ENCODE measurements at places on chromosomes 12 and 14. TPM values are rescaled to one million over a fixed set of nuclear protein-coding genes. Genes with fewer than 3 reads are reported as not detected.
A peak's percentile ranks its signal among the peaks of the same experiment; 100 is the strongest.

The NUDT14 gene
- polyA plus RNA-seq = 59.1 TPM

The SLC15A5 gene
- polyA plus RNA-seq = not detected

The CCDC38 gene
- polyA plus RNA-seq = not detected

The VDR gene
- polyA plus RNA-seq = 19.1 TPM

GRCh38 chr12:24038211-24038997 is 88.9 kb upstream of the SOX5 start:
- H3K4me3 ChIP-seq = no peak overlapping the region
- no peaks in the 10 kb centered on the region for H3K4me1 ChIP-seq
- no peak overlapping the region for H3K27ac ChIP-seq
- no peak for DNase-seq
- H3K27me3 ChIP-seq = no peaks in the 10 kb centered on the region
- H3K36me3 ChIP-seq = no peaks in the 10 kb centered on the region

DNA sequence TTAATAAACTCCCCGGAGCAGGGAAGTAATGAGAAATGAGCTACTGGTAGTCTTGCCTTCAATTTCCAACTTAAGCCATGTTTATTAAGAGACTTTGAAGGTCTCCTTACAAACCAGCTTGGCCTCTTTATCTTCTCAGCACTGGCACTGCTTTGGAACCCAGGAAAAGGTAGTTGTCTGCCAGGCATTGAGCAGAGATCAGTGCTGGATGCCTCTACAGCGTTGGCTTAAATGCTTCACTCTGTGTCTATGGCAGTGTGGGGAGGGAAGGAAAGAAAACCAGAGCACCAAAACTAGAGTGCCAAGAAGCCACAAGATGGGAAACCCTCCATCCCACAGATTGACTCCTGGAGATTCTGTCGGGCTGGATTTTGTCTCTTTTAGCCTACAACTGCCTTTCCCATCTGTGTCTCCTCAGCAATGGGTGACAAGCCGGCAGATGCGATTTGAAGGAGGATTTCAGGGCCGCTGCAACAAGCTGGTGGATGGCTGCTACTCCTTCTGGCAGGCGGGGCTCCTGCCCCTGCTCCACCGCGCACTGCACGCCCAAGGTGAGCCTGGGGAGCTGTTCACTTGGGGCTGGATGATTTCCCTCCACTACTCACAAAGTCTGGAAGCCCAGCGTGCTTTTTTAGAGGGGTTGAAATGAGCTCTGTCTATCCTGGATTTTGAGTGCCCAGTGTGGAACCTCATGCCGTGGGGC is 57.3 kb downstream of the FNTB start:
- H3K27me3 ChIP-seq = no peaks in the 10 kb centered on the region
- H3K4me3 ChIP-seq = no peak overlapping the region
- no peak overlapping the region for H3K27ac ChIP-seq
- no peak for DNase-seq

DNA sequence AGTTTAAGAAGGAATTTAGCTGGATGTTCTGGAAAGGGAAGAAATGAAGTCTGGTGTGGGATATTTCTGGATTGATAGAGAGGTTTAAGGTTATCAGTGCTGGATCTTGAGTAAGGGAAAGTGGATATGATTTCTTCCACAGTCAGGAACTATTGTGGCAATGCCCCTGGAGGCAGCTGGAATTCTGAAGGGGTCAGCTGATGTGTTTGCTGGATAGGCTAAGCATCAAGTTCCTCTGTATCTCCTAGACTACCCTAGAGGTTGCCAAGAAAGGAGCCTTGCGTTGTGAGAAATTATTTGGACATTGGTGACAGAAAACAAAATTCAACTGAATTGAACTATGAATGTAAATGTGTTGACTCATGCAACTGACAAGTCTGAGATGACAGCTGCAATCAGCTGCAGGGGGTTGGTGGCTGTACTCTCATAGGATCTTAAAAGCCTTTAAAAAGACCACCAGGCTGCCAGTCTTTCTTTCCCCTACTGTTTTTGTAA is 244.4 kb downstream of the ATXN7L3B start:
- no peaks in the 10 kb centered on the region for H3K27me3 ChIP-seq
- H3K4me1 ChIP-seq = no peaks in the 10 kb centered on the region
- no peaks in the 10 kb centered on the region for H3K36me3 ChIP-seq
- no peak for DNase-seq

DNA sequence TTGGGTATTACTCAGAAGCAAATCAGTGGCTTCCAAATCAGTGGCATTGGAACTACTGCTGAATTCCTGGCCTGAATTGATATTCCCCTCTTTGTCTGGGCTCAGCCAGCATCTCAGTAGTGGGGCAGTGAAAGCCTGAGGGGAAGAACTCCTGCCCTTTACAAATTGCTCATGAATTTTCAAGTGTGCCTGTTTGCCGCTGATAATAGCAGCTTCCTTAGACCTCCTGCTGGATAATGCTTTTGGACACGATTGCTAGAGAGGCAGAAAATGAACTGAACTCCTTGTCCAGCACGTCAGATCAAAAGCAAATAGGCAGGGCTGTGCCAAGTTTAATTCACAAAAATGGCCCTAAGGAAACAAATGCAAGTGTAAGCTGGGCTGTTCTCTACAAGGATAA is 91.3 kb upstream of the GZMB start:
- no peak overlapping the region for H3K27ac ChIP-seq
- H3K27me3 ChIP-seq = no peaks in the 10 kb centered on the region
- no peak for DNase-seq
- H3K36me3 ChIP-seq = no peaks in the 10 kb centered on the region
- H3K4me1 ChIP-seq = no peaks in the 10 kb centered on the region

GRCh38 chr12:124568431-124569374 is 1.3 kb upstream of the NCOR2 start:
- no peaks in the 10 kb centered on the region for H3K27me3 ChIP-seq
- peak overlapping the region; percentile 74 for H3K27ac ChIP-seq
- no peaks in the 10 kb centered on the region for H3K36me3 ChIP-seq
- no peak overlapping the region for H3K4me3 ChIP-seq
- peak; percentile 62 for DNase-seq
- H3K4me1 ChIP-seq = no peaks in the 10 kb centered on the region

- no peaks in the 10 kb centered on the region for H3K36me3 ChIP-seq
- H3K4me3 ChIP-seq = no peak overlapping the region
- no peak overlapping the region for H3K27ac ChIP-seq
- no peaks in the 10 kb centered on the region for H3K27me3 ChIP-seq
- peaks cover 2% of the 10 kb centered on the region for H3K4me1 ChIP-seq
Measured at GRCh38 chr14:38868399-38869290, 234.4 kb downstream of the SEC23A start.

DNA sequence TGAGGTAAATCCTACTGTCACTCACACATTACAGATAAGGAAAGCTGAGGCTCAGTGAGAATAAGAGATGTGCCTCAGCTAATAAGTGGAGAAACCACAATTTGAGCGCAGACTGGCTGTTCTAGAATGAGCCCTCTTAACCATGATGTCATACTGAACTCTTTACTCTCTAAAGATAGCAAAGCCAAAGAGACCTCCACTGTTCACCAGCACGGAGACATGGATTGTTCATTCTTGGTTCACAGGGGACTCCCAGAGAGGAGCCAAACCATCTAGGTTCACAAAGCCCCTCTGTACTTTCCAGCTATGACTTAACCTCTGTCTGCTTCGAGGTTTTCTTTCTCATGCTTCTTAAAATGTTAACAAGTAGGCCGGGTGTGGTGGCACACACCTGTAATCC is 32.7 kb upstream of the YARS2 start:
- H3K27ac ChIP-seq = no peak overlapping the region
- H3K4me1 ChIP-seq = no peaks in the 10 kb centered on the region
- H3K27me3 ChIP-seq = no peaks in the 10 kb centered on the region
- no peak overlapping the region for H3K4me3 ChIP-seq
- no peaks in the 10 kb centered on the region for H3K36me3 ChIP-seq

DNA sequence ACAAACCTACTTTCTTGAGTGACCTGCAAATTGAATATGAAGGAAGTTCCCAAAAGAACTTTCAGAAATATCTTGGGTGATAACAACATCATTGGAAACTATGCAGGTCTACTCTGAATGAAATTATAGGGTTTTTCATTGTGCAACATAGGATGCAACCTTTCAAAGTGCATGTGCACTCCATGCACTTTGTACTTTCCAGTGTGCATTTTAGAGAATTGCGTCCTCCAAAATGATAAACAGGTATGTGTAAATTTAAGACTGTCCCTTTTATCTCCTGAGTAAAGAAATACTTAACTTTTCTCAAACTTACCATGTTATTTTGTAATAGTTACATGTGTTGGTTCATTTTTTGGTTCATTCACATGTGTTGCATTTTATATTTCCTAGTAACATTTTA is 13.2 kb downstream of the SRSF5 start:
- H3K36me3 ChIP-seq = peaks cover 50% of the 10 kb centered on the region
- H3K4me3 ChIP-seq = no peak overlapping the region
- DNase-seq = no peak
- peaks cover 4% of the 10 kb centered on the region for H3K4me1 ChIP-seq
- H3K27ac ChIP-seq = no peak overlapping the region

DNA sequence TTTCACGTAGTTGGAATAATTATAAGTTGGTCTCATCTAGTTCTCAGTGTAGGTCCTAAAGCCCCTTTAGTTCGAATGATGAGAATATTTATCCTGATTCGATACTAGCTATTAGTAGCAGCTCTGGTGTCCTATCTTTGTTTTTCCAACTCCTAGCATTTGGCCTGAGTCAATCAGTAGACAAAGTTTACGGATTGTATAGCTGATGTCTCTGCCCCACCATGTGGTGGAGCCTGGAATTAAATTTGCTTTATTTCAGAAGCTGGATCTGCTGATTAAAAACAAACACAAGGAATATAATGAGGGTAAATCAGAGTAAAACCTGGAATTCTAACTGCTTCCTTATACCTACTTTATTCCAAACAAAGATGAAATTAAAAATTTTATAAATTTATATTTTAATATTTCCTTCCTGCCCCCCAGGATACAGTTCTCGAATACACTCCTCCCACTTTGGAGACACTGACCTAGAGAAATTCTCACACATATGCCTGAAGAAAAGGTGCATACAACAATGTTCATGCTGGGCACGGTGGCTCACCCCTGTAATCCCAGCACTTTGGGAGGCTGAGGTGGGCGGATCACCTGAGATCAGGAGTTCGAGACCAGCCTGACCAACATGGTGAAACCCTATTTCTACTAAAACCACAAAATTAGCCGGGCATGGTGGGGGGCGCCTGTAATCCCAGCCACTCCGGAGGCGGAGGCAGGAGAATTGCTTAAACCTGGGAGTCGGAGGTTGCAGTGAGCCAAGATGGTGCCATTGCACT is 7.6 kb upstream of the BRMS1L start:
- H3K27ac ChIP-seq = no peak overlapping the region
- no peak overlapping the region for H3K4me3 ChIP-seq
- H3K36me3 ChIP-seq = no peaks in the 10 kb centered on the region
- H3K27me3 ChIP-seq = no peaks in the 10 kb centered on the region
- no peaks in the 10 kb centered on the region for H3K4me1 ChIP-seq

DNA sequence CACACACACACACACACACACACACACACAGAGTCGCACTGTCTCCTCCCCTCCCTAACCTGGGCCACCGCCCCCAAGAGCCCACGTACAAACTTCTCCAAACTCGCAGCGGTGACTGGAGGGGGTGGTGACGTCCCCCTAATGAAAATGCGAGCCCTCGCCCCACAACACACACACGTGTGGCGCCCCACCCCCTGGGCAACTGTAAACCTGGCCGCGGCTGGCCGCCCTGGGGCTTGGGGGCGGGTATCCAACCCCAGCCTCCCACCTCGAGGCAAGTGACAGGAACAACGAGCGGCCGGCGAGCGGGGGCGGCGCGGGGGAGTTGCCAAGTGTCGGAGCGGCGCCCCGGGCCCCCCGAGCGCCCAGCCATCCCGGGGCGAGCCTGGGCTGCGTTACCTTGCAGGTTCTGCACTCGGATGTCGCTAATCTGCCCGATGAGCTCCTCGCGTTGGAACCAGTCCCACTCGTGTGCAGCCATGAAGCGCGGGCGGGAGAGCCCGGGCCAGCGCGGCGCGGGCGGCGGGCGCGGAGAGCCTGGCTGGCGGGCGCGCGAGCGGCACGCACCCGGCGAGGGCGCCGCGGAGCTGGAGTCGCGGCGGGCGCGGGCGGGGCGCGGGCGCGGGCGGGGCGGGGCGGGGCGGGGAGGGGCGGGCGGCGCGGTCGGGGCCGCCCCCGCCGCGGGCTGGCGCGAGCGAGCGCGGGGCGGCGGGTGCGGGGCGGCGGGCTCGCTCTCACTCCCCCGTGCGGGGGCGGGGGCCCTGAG is at the start of gene CLMN:
CLMN (minus strand) TSS at position 597 of the 766 bp plus-strand sequence; CDS start at position 481, 116 bp downstream.
- no peaks in the 10 kb centered on the region for H3K27me3 ChIP-seq
- DNase-seq = peak; percentile 84
- H3K4me3 ChIP-seq = peak within 1 kb of the TSS; percentile 65
- H3K27ac ChIP-seq = peak within 1 kb of the TSS; percentile 90

DNA sequence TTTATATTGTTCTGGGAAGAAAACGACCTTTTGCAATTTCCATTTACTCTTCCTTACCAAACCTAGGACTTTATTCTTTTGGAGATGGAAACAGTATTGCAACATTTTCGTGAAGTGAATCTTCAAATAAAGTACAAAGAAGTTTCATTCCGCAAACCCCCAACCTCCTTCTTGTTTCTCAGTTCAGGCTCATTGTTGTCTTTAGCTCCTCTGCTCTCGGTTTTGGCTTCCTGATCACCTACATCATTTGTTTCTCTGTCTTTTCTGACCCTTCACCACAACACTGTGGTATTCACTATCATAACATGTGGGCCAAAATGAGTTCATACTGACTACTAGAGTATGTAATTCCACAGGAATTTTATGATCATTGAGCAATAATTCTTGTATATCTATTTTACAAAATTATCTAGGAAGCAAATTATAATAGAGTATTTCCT is 266.8 kb downstream of the ADAMTS20 start:
- no peak overlapping the region for H3K27ac ChIP-seq
- no peaks in the 10 kb centered on the region for H3K36me3 ChIP-seq
- H3K4me1 ChIP-seq = peaks cover 4% of the 10 kb centered on the region
- H3K4me3 ChIP-seq = no peak overlapping the region
- no peaks in the 10 kb centered on the region for H3K27me3 ChIP-seq

GRCh38 chr12:68477261-68477772 is 133.4 kb upstream of the RAP1B start:
- H3K36me3 ChIP-seq = no peaks in the 10 kb centered on the region
- no peak overlapping the region for H3K27ac ChIP-seq
- no peaks in the 10 kb centered on the region for H3K27me3 ChIP-seq
- DNase-seq = no peak
- H3K4me1 ChIP-seq = no peaks in the 10 kb centered on the region

GRCh38 chr14:68513838-68514607 is 278.8 kb downstream of the ZFP36L1 start:
- no peak overlapping the region for H3K4me3 ChIP-seq
- no peak overlapping the region for H3K27ac ChIP-seq
- peaks cover 12% of the 10 kb centered on the region for H3K4me1 ChIP-seq
- DNase-seq = no peak
- no peaks in the 10 kb centered on the region for H3K27me3 ChIP-seq
- H3K36me3 ChIP-seq = no peaks in the 10 kb centered on the region

GRCh38 chr12:104310751-104311633 is 7.5 kb downstream of the EID3 start:
- no peak for DNase-seq
- H3K4me3 ChIP-seq = no peak overlapping the region
- H3K36me3 ChIP-seq = peaks cover 15% of the 10 kb centered on the region
- H3K4me1 ChIP-seq = no peaks in the 10 kb centered on the region

DNA sequence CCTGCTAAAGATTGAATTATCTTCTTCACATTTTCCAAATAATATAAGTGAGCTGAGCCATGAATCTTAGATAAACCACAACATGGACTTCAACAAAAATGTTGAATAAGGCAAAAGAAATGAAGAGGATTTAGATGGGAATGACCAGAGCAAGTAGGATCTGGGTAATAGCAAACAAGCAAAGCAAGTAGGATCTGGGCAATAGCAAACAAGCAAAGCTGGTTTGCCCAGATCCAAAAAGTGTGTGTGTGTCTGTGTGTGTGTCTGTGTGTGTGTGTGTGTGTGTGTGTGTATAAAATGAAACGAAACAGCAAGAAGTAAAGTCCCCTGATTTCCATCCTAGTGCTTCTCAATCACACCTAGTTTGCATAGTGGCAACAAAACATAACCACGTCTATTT is 549.1 kb downstream of the RERGL start:
- no peak overlapping the region for H3K27ac ChIP-seq
- DNase-seq = no peak
- H3K27me3 ChIP-seq = no peaks in the 10 kb centered on the region
- no peak overlapping the region for H3K4me3 ChIP-seq
- no peaks in the 10 kb centered on the region for H3K36me3 ChIP-seq

Data from kidney (tissue), 22 donors.